ENCODE measurements at places on chromosomes 2 and 18. TPM values are rescaled to one million over a fixed set of nuclear protein-coding genes. Genes with fewer than 3 reads are reported as not detected.
A peak's percentile ranks its signal among the peaks of the same experiment; 100 is the strongest.

ALLC gene
- not detected for polyA plus RNA-seq

STARD7 gene
- polyA plus RNA-seq, result 208 TPM

SLC5A7 gene
- not detected for polyA plus RNA-seq

TUBA3E gene
- not detected for polyA plus RNA-seq

MTIF2 gene
- 16.1 TPM for polyA plus RNA-seq

RNF25 gene
- 20.0 TPM for polyA plus RNA-seq

DNA sequence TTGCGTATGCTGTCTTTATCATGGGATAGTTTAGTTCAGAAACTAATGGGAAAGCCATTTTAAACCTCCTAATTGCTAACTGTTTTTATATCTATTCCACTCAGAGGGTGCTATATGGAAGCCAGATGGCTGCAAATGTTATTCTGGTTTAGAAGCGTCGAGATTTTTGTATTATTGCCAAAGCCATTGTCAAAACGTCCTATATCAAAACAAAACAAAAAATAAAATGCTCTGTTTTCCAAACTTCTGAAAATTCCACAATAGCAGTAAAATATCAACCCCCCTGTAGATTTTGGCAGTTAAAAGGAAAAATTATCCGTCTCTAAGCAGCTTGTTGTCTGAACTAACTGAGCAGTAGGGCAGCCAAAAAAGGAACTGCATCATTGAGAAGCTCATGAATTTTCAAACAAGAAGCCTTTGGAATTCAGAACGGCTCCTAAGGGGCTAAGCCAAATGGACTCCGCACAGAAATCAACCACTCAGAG is 195.4 kb upstream of the CWC22 start:
- no peaks in the 10 kb centered on the region for H3K27me3 ChIP-seq
- DNase-seq, result no peak
- no peak overlapping the region for H3K4me3 ChIP-seq
- H3K36me3 ChIP-seq, result no peaks in the 10 kb centered on the region
- H3K27ac ChIP-seq, result no peak overlapping the region

GRCh38 chr2:201149064-201149820 is 33.3 kb downstream of the CFLAR start:
- peak overlapping the region; percentile 31 for H3K27ac ChIP-seq
- H3K4me3 ChIP-seq, result no peak overlapping the region
- H3K36me3 ChIP-seq, result peaks cover 70% of the 10 kb centered on the region
- no peak for DNase-seq

DNA sequence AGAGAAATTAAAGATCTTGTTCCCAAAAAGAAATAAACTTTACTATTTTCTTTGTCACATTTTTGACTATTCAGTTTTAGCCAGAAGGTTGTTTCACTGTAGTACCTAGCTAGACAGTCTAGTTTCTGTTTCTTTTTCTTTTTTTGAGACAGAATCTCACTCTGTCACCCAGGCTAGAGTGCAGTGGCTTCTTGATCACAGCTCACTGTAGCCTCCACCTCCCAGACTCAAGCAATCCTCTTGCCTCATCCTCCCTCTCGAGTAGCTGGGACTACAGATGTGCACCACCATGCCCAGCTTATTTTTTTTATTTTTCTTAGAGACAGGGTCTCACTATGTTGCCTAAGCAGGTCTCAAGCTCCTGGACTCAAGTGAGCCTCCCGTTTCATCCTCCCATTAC is 2.2 kb downstream of the RBM45 start:
- H3K36me3 ChIP-seq, result peaks cover 18% of the 10 kb centered on the region
- H3K4me3 ChIP-seq, result peak overlapping the region; percentile 17
- peaks cover 18% of the 10 kb centered on the region for H3K4me1 ChIP-seq
- no peak for DNase-seq
- H3K27me3 ChIP-seq, result no peaks in the 10 kb centered on the region

GRCh38 chr18:57891707-57892391 is 88.7 kb upstream of the ATP8B1 start:
- no peaks in the 10 kb centered on the region for H3K27me3 ChIP-seq
- DNase-seq, result no peak
- H3K4me1 ChIP-seq, result no peaks in the 10 kb centered on the region
- H3K36me3 ChIP-seq, result no peaks in the 10 kb centered on the region
- H3K4me3 ChIP-seq, result no peak overlapping the region

DNA sequence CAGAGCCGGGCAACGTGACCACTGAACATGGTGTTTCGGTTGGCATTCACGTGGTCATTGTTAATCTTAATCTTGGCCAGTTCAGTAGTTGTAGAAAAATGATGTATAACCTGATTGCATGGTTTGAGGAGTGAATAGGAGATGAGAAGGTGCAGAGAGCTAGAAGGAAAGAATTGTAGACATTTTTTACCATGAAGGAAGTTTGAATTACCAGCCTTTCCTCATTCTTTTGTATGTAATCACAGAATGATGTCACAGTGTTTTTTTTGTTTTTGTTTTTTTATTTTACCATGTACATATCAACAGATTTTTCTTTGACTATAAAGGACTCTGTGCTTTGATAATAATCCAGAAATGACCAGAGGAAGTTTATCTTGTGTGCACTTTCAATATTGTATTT is 126.3 kb downstream of the LTBP1 start:
- no peak overlapping the region for H3K27ac ChIP-seq
- H3K4me3 ChIP-seq, result no peak overlapping the region
- H3K27me3 ChIP-seq, result no peaks in the 10 kb centered on the region
- H3K36me3 ChIP-seq, result no peaks in the 10 kb centered on the region
- no peak for DNase-seq

DNA sequence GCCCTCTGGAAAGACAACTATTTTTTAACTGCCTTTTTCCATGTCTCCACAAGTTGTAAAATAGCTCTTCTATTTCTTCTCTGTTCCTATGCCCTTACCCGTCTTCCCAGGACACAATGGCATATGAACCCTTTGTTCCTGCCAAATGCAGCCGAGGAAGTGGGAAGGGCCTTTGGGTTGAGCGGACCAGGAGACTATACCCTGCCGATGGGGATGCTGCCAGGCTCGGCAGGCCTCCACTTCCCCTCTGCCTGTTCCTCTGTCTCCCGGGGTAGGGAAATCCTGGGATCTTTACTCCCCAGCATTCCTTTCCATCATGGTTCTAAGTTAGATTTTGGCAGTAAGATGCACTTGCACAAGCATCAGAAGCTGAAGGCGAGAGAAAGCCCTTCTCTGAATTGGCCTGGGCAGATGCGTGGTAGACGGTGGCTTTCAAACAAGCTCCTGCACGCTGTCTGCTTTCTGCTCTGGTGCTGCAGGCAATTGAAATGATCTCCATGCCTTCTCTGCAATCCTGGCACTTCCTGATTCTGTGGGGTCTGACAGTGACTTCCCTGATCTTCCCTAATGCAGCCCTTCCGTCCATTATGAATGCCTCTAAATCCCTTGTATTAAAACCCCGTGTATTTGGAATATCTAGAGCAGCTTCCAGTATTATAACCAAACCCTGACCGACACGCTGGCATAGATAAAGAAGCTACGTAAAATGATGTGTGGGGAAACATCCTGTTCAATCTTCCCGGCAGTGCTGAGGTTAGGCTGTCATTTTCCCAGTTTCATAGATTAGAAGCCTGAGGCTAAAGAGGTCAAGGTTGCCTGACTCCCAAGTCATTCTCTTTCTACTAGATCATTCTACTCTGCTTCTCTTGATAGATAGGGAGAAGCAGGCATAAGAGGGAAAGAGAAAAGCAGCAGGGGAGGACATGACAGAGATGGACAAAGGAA is 69.8 kb downstream of the MCFD2 start:
- H3K4me3 ChIP-seq, result no peak overlapping the region
- H3K27me3 ChIP-seq, result no peaks in the 10 kb centered on the region
- no peak for DNase-seq

Measured in CD4-positive, CD25-positive, alpha-beta regulatory T cell (primary cell).